ENCODE measurements at places on chromosomes 7 and 10. TPM values are rescaled to one million over a fixed set of nuclear protein-coding genes. Genes with fewer than 3 reads are reported as not detected.

Gene TRA2A
- 21.2 TPM for total RNA-seq

Gene SNCG
- 8.9 TPM for total RNA-seq

Gene CCDC172
- not detected for total RNA-seq

Gene NAT16
- total RNA-seq = not detected

Gene PILRA
- total RNA-seq = not detected

Gene COL1A2
- total RNA-seq = 17.6 TPM

Gene ANKRD30A
- not detected for total RNA-seq

Gene ANKRD22
- 11.2 TPM for total RNA-seq

Gene GBX1
- not detected for total RNA-seq

Gene TRIM50
- not detected for total RNA-seq

Gene CYP3A4
- total RNA-seq = 0.14 TPM

Gene PURB
- 6.2 TPM for total RNA-seq

Gene MYL10
- not detected for total RNA-seq

Gene CCT6A
- total RNA-seq = 224 TPM

Gene HOXA7
- not detected for total RNA-seq

Gene PGAM2
- not detected for total RNA-seq

Gene THSD7A
- total RNA-seq = not detected

Gene SFTPA1
- total RNA-seq = not detected

Gene GPNMB
- 0.98 TPM for total RNA-seq

Gene LRRD1
- not detected for total RNA-seq

Gene PRF1
- not detected for total RNA-seq

Gene SLC13A4
- total RNA-seq = not detected

Gene GNG11
- total RNA-seq = 1.1 TPM

Gene HYAL4
- 0.21 TPM for total RNA-seq

Gene HOXA13
- total RNA-seq = not detected

Gene CCL24
- total RNA-seq = not detected

Gene GNGT1
- not detected for total RNA-seq

Gene NEUROD6
- total RNA-seq = not detected

Gene SIRT1
- 6.9 TPM for total RNA-seq
